T-cell (primary cell): ENCODE measurements at places on chromosomes 5 and 9.

GRCh38 chr5:160185626-160186360 is 43.5 kb upstream of the FABP6 start:
- DNase-seq: no peak

- DNase-seq: no peak
Measured at GRCh38 chr5:97163790-97164285, 19.2 kb downstream of the RIOK2 start.

GRCh38 chr9:81591791-81592190 is 97.6 kb downstream of the TLE1 start:
- no peak for DNase-seq

- DNase-seq: no peak
Measured at GRCh38 chr9:96646081-96646991, 8.8 kb downstream of the PRXL2C start.

DNA sequence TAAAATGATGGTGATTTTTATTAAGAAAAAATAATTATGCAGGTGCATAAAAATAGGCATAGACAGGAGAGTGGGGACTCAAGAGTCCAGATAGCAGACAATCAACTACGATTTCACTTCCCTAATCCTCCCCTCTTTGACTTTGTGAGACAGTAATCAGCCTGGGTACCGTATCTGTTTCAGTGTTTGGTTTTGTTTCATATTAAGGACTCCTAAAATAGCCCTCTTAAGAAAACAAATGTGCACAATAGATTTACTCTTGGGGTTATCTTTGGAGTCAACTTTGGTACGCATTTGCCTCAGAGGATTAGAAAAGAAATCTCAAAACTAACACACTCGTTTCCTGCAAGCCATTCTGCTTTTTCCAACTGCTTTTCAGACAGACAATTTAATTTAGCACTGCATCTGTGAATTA is 96.3 kb downstream of the ZNF608 start:
- DNase-seq: no peak

GRCh38 chr5:118733394-118733793 is 255.0 kb downstream of the DTWD2 start:
- no peak for DNase-seq

GRCh38 chr5:154506049-154506715 is 28.2 kb upstream of the HAND1 start:
- no peak for DNase-seq

- no peak for DNase-seq
Measured at GRCh38 chr5:170849374-170849773, 12.4 kb upstream of the RANBP17 start.

GRCh38 chr5:174731214-174732035 is 7.0 kb downstream of the MSX2 start:
- no peak for DNase-seq

GRCh38 chr5:176633598-176633997 is 3.1 kb downstream of the EIF4E1B start:
- DNase-seq: no peak
